ENCODE measurements at places on chromosomes 11 and 22.

GRCh38 chr22:30181459-30182349, 64.9 kb downstream of the LIF start:
- DNase-seq: no peak

DNA sequence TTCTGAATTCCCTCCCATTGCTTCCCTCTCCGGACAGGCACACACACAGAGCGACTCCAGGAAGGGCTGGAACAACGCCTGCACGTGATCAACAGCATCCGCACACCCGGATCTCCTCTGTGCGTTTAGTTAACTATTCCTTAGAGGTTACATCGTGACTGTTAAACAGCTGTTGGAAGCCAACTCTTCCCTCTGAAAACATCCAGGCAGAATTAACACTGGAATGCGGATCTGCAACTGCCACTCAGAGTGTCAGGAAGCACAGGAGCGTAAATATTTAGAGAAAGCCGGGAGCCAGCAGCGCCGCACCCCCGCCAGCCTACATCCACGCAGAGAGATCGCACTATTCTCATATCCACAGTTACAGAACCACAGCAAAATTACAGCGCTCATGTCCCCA, 46.2 kb downstream of the SHANK2 start:
- no peak for DNase-seq

DNA sequence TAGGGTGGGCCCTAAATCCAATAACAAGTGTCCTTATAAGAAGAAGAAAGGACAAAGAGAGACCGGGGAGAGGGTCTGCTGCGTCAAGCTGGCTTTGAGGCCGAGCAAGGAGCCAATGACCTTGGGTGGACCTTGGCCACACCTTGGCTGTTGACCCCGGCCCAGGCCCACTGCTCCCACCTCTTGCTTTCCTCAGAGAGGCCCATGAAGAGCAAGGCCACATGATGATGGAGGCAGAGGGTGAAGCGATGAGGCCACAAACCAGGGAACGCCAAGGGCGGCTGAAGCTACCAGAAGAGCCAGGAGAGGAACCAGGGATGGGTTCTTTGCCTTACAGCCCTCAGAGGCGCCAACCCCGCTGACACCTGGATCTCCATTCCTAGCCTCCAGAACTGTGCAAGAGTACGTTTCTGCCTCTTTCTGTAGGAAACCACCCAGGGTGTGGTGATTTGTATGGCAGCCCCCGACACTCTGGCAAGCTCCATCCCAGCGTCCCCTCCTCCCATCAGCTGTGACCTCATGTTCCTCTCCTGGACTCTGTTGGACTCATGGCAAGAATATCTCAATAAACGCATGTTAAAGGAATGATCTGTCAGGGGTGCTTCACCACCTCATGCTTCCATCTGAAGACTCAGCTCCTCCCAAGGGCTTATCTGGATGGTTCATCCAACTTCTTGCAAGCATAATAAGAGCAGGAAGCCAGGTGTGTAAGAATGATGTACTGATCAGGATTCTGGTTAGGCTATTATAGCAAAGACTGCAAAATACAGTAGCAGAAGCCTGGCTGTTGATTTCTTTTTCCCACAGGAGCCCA, 41.6 kb upstream of the LINC01488 start:
- no peak for DNase-seq

DNA sequence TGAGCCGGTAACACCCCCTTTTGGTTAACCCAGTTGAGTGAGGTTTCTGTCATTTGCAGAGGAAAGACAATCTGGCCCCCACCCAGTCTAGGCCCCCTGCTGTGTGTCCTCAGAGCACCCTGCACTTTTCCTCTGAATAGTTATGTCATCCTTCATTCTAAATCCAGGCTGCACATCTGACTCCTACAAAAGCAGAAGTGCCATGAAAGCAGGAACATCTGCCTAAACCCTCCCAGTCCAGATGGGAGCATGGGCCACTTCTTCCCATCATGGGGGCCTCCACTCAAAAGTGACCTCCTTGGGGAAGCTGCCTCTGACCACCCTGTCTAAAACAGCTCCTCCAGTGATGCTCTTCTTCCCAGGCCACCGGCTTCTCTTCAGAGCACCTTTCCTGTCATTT, 53.7 kb upstream of the HMGXB4 start:
- no peak for DNase-seq

GRCh38 chr11:7160814-7161489, 72.2 kb downstream of the RBMXL2 start:
- no peak for DNase-seq

DNA sequence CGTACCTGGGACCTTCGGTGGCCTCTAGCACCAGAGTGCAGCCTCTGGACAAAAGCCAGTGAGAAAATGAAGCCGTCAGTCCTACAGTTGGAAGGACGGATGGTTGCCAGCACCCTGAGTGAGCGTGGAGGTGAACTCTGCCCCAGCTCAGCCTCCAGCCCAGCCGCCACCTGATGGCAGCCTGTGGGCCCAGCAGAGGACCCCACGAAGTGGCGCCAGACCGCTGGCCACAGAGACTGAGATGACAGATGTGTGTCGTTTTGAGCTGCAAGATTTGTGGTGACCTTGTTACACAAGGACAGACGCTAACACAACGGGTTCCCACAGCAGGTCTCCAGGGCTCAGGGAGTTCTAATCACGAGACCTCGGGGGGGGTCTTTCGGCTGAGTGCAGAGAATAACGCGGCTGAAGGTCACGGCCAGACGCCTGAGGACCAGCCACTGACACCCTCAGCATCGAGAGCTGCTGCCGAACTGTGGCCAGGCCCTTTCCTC, 75.0 kb downstream of the BRD1 start:
- no peak for DNase-seq

DNA sequence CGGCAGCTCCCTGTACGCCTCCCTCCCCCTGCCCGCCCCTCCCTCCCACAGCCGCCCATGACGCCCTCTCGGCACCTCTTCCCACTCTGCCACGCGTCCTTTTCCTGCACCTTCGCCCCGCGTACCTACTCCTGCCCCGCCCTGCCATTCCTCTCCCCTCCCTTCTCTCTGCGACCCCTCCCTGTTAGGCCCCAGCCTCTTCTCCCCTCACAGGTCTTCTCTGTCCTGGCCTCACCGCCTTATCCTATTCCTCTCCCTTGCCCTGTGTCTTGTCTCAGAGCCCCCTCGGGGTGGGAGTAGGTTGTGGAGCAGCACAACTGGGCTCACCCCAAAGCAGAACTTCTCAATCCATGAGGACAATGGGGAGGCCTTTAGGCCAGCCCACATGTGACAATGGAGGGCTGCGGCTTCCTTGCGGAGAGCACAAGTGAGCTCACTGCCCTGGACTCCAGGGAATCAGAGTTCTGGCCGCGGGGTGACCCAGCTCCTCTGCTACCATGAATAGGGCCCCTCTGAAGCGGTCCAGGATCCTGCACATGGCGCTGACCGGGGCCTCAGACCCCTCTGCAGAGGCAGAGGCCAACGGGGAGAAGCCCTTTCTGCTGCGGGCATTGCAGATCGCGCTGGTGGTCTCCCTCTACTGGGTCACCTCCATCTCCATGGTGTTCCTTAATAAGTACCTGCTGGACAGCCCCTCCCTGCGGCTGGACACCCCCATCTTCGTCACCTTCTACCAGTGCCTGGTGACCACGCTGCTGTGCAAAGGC, 539 bp downstream of the SLC35C1 start:
- peak; percentile 32 for DNase-seq

DNA sequence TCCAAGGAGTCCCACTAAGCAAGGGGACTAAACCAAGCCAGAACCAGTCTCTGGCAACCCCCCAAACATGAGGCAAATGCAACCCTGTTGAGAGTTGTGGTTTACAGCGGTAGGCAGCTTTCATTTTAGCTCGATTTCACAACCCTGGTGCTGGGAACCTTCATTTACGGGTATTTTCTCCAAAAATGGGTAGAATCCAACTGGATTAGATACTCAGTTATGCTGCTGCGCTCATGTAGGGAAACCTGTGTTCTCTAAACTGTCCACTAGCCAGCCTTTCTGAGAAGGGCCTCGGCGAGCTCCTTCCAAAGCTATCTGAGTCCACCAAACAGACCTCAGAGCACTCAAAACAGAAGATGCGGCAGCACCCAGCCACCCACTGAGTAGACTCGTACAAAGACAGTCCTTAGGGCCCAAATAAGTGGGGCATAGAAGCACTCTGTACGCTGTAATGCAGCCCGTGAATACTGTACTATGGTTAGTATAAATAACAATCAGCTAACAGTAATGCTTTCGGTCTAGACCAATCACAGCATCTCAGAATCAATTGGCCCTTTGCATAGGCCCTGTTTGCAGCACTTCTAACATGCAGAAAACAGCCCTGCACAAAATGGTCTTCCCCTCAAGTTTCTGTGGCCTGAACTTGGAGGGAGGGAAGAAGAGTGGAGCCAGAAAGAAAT, 104.7 kb downstream of the ETS1 start:
- no peak for DNase-seq

DNA sequence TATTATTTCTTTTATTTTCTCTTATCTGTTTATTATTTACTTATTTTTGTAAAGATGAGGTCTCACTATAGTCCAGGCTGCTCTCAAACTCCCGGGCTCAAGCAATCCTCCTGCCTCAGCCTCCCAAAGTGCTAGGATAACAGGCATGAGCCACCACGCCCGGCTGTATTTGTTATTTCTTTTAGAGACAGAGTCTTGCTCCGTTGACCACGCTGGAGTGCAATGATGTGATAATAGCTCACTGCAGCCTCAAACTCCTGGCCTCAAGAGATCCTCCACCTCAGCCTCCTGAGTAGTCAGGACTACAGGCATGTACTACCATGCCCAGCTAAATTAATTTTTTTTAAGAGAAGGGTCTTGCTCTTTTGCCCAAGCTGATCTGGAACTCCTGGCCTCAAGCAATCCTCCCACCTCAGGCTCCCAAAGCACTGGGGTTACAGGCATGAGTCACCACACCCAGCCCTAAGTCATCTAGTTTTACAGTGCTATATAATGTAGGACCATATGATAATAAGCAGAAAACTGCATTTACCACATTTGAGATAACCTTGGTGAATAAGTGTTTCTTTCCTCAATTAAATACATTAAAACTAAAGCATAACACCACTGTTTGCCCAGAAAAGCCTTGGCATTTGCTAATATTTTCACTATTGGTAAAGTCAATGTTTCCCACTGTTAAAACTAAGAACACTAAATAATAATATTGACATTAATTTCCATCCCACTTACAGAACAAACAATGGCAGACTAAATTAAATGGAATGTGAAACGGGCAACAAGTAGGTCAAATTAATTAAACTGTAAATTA, 127.5 kb downstream of the SIK3 start:
- DNase-seq: no peak

GRCh38 chr11:60281485-60281884, 1.0 kb downstream of the MS4A4A start:
- DNase-seq: no peak

DNA sequence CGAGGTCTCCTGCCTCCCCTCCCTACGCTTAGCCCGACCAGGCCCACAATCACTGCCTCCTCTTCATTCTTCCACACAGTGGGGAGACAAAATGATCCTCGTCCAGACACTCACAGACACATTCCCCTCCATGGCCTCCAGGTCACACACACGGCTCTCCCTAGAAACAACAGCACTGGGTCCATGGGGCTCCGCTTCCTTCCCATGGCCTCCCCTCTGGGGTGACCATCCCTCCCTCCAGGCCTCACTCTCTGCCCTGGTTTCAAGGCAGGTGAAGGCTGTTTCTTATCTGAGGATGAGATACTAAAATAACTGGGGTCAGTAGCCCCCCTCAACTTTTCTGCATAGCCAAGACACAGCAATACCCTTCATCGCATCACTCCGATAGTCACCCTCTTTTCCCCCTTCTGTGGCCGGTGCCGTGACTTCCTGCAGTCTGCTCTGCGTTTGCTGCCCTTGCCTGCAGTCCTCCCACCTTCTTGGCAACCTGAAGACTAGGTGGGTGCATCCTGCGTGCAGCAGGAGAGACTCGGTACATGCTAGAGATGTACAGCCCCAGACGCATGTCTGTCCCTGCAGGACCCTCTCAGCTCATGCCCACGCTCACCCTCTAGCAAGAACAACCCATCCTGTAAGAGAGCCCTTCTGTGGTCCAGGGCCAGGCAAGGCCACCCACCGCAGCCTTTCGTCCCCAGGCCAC, 55.8 kb downstream of the CD6 start:
- DNase-seq: no peak

DNA sequence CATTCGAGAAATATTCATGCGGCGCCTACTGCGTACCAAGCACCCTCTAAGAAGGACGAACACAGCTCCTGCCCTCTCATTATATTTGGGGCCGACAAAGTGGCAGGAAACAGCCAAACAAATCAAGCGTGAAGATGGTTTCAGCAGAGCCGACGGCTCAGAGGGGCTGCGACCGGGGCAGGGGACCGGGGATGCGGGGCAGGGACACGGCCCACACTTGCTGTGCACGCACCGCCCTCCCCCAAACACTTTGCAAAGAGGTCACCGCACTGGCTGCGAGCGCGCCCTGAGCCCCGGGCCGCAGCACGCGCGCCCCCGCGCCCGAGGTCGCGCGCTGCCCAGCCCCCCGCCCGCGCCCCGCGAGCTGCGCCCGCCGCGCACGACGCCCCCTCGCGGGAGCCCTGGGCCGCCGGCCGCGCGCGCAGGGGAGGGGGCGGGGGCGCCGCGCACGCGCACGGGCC, 255 bp upstream of the SYNGR1 start:
- no peak for DNase-seq

DNA sequence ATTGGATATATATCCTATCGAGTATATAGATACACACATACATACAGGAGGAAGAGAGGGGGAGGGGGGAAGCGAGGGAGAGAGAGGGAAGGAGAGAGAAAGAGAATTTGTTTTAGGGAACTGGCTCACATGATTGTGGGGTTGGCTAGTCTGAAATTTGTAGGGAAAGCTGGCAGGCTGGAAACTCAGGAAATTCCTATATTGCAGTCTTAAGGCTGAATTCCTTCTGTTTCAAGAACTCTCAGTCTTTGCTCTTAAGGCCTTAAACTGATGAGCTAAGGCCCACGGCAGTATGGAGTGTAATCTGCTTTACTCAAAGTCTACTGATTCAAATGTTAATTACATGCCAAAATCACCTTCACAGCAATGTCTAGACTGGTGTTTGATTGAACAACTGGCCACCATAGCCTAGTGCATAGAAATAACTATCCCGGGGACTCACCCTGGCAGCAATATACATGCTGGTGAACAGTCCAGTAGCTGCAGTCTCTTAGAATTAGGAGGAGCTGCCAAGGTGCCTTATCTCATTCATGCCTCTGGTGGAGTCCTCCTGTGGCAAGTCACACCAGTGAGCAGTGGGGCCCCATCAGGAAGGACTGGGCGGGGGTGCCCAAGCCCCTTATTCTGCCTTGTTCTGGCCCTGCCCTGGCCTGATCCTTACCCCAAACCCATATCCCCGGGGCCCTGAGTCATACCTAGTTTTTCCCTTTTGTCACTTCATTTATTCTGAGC, 59.7 kb upstream of the AMPD3 start:
- no peak for DNase-seq

GRCh38 chr11:75777461-75778110, 9.0 kb downstream of the DGAT2 start:
- no peak for DNase-seq

- DNase-seq: no peak
Observed at GRCh38 chr22:20918663-20919218, 1.5 kb downstream of the CRKL start.

GRCh38 chr11:82747471-82747870, 13.8 kb upstream of the FAM181B start:
- no peak for DNase-seq

- peak; percentile 33 for DNase-seq
Observed at GRCh38 chr11:121389651-121390050, 62.5 kb upstream of the SORL1 start.

Data from DMS79 treated with DMSO at 0.1 percent for 48 hours (cell line).